HEK293T (cell line): ENCODE measurements at places on chromosomes 2 and 18.

GRCh38 chr2:72583376-72583775 is 242.5 kb downstream of the EXOC6B start:
- DNase-seq: no peak

GRCh38 chr2:201906777-201907562 is 100.6 kb downstream of the CDK15 start:
- no peak for DNase-seq

- DNase-seq: no peak
Measured at GRCh38 chr2:113105047-113105785, 22.2 kb upstream of the IL1RN start.

- DNase-seq: no peak
Measured at GRCh38 chr2:189498205-189498604, 56.9 kb downstream of the WDR75 start.

DNA sequence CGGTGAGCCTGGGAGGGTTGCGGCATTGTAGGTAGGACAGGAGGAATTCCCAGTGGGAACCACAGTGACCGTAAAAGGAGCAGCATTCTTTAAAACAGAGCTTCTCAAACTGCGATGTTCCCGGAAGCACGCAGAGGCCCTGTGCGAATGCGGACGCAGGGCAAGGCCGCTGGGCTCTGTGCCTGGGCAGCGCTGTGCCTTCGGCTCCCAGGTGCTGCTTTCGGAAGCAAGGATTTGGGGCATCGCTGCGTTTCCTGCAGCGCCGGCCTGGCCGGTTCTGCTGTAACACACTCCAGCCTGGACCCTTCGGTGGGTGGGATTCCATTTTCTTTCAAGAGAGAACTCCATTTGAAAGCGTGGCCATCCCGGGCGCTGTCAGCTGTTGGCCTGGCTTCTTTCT is 118.6 kb downstream of the PTGR3 start:
- DNase-seq: no peak
